ENCODE measurements at places on chromosomes 2 and 18.

DNA sequence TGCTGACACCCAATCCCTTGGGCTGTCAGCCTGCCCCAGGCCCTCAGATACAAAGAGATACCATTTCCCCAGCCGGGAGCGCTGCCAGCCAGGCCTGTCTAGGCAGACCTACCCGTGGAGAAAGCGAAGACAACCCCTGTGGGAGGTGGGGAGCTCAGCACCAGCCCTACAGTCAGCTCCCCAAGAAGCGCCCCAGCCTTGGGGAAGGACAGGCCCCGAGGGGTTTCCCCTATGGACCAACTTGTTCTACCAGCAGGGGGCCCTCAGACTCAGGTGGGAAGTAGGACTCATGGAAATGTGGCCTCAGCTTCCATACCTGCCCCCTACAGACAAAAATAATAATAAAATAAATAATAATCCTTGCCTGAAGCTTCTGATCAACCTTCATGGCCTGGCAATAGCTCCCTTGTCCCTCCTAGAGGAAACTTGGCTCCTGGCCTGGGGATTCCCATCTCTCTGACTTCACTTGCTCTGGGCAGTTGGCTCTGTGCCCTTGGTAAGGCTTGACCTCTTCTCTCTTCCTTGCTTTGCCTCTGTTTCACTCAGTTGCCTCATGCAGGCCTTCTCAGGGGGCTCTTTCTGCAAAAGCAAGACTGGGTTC, 7.0 kb downstream of the SLC35F6 start:
- DNase-seq, result peak; percentile 12

DNA sequence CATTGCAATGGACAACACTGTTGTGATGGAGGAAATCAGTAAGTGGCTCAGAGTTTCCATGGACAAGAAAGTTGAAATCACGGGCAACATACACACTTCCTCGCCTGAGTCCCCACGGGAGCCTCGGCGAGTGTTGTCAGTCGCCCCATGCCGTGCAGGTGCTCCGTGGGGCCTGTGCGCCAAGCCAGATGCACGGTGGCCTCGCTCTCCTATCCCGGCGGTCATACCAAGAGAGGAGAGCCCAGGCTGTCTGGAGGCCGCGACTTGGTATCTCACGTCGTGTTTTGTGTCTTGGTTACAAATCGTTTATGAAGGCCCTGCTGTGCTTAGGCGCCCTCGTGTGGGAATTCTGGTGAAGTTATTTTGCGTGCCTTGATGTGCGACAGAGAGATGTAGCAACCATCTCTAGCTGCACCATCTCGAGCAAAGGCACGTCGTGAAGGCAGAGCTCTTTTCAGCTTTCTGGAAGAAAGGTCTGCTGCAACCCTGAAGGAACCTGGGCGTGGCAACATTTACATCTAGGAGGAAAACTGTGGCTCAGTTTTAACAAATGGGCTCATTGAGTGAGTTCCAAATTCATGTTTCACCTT, 21.8 kb downstream of the ATG4B start:
- peak; percentile 30 for DNase-seq

DNA sequence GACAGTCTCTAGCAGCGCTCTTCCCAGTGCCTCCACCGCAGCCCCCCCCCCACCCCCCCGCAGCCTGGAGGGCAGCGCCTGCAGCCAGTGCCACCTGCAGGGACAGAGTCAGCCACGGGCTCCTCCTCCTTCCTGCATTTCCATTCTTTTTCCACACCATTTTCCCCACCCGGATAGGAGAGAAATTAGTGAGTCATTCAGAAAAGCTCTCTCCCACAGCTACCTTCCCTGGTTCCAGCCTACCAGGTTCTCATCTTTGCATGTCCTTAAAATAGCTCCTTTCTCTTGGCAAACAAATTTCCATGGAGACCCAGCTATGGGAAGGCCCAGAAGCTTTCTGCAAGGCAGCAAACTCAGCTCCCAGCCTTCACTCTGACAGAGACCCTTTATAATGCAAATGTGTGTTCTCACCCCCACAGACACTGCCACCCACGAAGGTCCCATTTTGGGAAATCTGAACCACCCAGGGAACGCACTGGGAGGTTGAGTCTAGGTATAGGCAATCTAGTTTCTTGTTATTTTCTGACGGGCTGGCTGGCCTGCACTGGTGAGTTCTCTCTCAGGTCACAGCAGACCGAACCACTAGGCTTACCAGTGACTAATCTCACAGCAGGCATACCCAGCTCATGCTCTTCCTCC, 41.8 kb upstream of the ATG16L1 start:
- DNase-seq, result no peak

DNA sequence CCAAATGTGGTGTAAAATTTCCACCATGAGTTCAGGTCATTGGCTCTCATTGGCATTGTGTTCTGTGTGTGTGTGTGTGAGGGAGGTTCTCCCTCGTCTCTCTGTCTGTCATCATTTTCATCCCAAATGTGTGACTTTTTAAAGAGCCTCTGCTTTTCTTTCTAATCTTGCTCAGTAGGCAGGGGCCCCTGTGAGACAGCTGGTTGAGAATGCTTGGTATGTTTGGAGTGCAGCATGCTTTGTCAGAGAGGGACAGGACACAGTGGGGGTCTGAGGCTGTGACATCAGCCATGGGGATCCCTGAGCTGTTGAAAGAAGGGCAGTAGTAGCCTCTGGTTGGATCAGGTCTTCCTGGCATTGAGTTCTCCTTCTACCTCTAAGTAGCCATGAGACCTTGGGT, 10.6 kb downstream of the PTPRM start:
- no peak for DNase-seq

GRCh38 chr2:8592736-8593135, 89.1 kb upstream of the ID2 start:
- DNase-seq, result no peak

DNA sequence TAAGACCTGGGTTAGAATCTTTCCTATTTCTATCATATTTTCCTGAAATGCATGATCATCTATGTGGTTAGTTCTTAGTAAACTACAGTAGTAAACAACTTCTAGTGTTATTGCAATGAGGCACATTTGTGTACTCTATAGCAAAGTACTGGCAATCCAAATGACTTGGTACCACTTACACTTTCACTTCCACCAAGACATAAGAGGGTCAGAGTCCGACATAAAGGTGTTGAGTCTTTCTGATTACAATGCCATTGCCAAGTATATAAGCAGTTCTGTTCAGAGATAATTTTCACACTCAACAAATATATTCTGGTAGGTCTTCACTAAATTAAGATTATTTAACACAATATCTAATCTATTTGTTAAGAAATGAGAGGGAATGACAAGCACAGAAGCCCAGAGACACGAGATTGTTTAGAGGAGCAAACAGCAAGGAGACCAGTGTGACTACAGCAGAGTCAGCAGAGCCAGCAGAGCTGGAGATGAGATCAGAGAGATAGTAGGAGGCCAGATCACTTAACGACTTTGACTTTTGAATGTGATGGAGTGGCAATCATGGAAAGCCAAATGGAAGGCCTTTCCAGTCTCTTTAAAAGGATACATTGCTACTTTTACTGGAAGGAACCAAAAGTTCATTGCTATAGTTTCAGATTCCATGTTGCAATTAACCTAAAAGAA, 27.5 kb downstream of the SOS1 start:
- no peak for DNase-seq

DNA sequence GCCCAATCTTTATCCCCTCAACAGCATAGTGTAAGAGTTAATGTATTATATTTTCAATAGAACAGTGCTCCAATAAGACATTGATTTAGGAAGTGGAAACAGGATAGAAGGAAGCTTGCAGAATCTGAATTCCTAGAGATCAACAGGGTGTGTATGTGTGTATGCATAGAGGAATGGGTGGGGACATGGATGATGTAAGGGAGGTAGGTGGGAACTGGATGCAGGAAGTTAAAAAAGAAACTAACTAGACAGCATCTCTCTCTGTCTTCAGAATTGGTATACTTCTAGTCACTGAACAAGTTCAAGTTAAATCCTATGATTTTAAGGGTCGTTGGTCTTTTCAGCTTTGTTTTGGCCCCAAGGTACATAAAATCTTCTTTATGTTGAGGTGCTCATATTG, 196.6 kb downstream of the PMAIP1 start:
- no peak for DNase-seq

DNA sequence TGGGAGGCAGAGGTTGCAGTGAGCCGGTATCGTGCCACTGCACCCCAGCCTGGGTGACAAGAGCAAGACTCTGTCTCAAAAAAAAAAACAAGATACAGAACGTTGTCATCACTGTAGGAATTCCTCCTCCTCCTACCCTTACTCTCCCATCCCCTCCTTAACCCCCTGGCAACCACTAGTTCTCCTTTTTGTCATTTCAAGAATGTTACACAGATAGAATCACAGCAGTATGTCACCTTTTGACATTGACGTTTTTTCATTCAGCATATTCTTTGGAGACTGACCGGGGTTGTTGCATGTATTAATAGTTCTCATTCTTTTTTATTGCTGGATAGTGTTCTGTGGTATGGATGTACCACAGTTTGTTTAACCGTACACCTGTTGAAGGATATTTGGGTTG, 32.4 kb downstream of the TTLL4 start:
- DNase-seq, result no peak

DNA sequence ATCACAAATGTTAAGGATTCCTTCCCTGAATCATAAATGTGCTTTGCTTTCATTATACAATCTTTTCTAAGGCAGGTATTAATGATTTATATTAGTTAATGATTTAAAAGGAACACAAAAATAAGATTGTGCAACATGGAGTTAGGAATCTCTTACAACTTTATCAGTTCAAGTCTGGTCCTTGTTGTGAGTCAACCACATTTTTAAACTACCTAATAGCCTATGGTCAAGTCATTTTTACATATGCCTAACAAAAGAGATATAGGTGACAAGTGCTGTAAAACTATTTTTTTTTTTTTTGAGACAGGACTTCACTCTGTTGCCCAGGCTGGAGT, 8.2 kb upstream of the INPP1 start:
- DNase-seq, result no peak

- no peak for DNase-seq
These were observed 30.6 kb downstream of the HS1BP3 start for GRCh38 chr2:20620271-20620681.

- no peak for DNase-seq
These were observed 3.8 kb downstream of the PROC start for GRCh38 chr2:127421871-127422558.

DNA sequence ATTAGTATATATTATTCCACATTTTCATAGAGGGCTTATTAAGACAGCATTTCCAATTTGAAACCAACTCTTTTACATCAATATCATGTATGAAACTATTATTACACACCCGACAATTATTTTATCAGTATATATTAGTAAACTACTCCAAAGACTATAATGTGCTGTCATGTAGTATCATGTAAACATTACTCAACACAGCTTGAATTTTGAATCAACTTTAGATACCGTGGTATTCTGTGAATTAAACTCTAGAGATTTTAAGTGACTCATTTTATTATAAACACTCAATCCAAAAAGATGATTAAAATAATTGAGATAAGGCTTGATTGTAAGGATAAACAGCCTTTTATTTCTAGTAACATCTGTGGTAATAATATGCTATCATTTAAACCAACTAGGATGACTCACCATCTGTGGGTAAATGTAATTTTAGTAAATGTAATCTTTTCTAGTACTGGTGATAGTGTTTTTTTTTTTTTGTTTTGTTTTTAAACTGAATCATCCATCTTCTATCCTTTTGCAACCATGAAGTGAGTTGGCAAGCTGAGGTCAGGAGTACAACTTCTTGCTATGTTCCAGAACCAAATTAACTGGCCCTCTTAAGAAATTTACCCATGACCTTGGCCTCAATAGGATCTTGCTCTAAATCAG, 144.3 kb upstream of the SMAD7 start:
- no peak for DNase-seq

DNA sequence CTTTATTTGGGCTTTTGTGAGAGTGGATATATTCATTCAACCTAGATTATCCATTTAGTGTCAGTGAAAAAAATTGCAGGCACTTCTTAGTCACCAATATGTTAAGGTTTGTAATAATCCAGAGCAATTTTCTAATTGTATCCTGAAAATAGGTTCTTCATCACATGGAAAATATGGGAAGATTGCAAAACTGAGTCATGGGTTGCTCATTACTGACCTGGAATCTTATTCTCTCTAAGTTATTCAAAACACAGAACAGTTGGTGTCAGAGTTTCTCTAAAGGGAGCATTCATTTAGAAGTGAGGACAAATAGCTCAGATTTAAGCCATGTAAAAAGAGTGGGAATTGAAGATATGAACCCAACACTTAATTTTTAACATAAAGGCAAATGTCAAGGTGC, 181.3 kb downstream of the IKZF2 start:
- DNase-seq, result no peak
